ENCODE measurements at places on chromosomes 1 and 21. TPM values are rescaled to one million over a fixed set of nuclear protein-coding genes. Genes with fewer than 3 reads are reported as not detected.

TESK2 gene
- total RNA-seq = 3.9 TPM

NUF2 gene
- total RNA-seq = 45.8 TPM

RAB42 gene
- 51.5 TPM for total RNA-seq

CRNN gene
- 0.05 TPM for total RNA-seq

GRCh38 chr1:16165548-16165947 lies 9.7 kb upstream of the EPHA2 start:
- no peak for DNase-seq

- DNase-seq = peak; percentile 69
These were observed 132.8 kb downstream of the PTPRC start for GRCh38 chr1:198771563-198772153.

GRCh38 chr21:27058673-27059605 lies 92.1 kb upstream of the ADAMTS5 start:
- no peak for DNase-seq

GRCh38 chr1:10320336-10320735 lies 78.5 kb upstream of the PGD start:
- no peak for DNase-seq

GRCh38 chr1:94299627-94300553 lies 62.5 kb upstream of the ARHGAP29 start:
- DNase-seq = no peak

- no peak for DNase-seq
These were observed 14.6 kb upstream of the UMODL1 start for GRCh38 chr21:42056468-42056867.
